K562 (cell line): ENCODE measurements at places on chromosomes 4 and X.
A peak's percentile ranks its signal among the peaks of the same experiment; 100 is the strongest.

DNA sequence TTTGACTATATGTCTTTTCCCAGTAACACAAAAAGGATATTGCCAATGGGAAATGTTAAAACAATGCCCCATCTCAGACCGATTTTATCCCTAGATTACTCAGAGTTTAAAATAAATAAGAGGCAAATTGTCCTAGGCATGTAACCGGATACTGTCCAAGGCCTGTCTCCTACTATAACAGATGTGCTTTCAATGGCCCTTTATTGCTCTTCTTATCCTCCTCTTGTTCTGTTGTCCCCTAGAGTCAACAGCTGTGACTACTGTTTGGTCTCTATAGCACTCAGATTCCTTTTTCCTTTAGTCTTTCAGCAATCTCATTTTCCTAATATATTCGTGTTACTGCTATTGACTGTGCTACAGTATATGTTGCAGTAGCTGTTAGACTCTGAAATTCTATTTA, 66.8 kb upstream of the PLS3 start:
- DNase-seq: no peak
- H3K27me3 ChIP-seq: no peaks in the 10 kb centered on the region
- no peaks in the 10 kb centered on the region for H3K4me1 ChIP-seq
- no peak overlapping the region for H3K27ac ChIP-seq

- no peaks in the 10 kb centered on the region for H3K27me3 ChIP-seq
- peak; percentile 7 for DNase-seq
- H3K36me3 ChIP-seq: no peaks in the 10 kb centered on the region
- H3K4me1 ChIP-seq: no peaks in the 10 kb centered on the region
- H3K27ac ChIP-seq: no peak overlapping the region
Observed at GRCh38 chr4:13640149-13640940, 12.8 kb upstream of the BOD1L1 start.

DNA sequence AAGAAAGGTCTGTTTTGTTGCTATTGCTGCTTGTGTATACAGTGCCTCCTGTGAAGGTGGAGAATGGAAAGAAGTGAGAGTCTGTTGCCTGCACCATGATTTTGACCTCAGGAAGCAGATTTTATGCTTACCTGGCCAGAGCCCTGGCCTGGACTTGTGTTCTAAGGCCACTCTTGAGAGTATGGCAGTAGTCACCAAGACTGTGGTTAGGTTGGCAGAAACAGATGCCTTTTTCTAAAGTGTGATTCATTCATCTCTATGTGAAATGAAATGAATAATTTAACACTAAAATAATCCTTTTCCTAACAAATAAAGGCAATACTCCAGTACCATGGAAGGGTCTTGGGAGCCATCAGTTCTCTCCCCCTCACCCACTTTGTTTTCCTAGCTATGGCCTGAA, 161.8 kb downstream of the DCLK2 start:
- peaks cover under 1% of the 10 kb centered on the region; the same call in 1 of the 2 replicates for H3K27me3 ChIP-seq
- no peak overlapping the region for H3K27ac ChIP-seq
- H3K4me3 ChIP-seq: no peak overlapping the region
- no peaks in the 10 kb centered on the region for H3K36me3 ChIP-seq
- H3K4me1 ChIP-seq: no peaks in the 10 kb centered on the region

DNA sequence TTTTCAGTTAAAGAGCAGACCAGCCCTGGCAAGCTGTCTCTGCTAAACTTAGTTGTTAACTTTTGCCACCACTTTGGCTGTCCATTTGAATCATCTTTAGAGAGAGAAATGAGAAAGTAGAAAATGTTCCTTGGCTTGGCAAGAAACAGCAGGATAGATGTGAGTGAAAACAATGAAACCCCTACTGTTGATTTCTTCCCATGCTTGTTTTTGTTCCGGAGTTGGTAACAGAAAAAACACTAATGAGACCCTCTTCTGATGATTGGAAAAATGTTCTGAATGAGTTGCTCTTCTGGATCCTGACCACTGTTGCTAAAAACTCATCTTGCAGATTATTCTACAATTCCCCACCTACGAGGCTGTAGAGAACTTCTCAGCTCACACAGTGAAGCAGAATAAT, 203.3 kb downstream of the MAPK10 start:
- no peak for DNase-seq
- H3K27me3 ChIP-seq: no peaks in the 10 kb centered on the region
- H3K4me1 ChIP-seq: no peaks in the 10 kb centered on the region

DNA sequence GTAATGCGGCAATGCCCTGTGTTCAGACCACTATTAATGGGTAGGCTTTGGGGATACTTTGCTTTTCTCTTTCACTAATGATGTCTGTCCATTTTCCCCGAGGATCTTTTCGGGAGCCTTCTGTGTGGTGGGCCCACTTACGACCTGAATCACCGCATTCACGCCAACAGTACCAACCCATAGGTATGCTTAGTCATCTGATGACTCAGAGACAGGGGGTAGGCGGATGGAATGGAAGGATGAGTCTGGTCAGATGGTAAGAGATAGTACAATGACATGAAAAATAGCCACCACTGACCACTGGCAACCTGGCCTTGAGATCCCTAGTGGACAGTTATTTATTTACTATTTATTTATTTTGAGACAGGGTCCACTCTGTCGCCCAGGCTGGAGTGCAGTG, 76.0 kb upstream of the DHRSX start:
- H3K4me1 ChIP-seq: no peaks in the 10 kb centered on the region
- H3K36me3 ChIP-seq: no peaks in the 10 kb centered on the region
- no peak overlapping the region for H3K27ac ChIP-seq

DNA sequence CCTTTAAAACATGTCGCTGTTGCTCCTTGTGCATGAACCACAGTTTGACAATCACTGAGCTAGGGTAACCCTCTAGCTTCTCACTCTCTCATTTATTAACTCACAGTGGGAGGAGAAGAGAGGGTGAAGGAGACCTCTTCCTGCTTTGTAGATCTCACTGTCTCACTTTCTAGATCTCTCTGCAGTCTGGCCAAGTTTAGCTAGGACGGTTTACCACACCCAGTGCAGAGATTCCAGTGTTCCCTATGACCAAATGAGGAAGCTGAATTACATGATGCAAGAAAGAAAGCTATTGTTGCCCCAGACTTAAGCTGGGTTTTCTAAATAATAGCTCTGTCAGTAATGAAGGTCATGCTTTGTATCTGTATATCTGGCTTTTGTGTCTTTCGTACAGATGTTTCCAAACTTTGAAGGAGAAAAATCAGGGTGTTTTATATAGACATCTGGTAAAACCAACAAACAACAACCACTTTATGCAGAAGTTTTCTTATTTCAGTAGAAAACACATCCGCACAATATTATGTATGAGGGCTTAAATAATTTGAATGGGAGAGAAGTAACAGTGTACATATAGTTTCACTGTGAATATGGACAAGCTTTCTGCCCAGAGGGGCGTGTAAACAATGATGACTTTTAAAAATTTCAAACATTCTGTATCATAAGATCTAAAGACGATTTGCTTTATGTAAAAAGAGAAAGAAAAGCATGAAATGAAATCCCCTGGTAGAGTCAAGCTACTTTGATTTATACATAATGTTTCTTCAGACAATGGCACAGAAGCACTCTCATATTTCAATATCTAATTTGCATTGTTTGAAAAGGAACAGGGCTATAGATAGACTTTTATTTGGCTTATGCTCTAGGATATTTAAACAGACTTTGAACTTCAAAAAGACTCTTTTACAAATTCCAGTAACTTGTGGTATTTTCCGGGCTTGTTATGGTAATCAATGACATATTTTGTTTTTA, 582.3 kb downstream of the FSTL5 start:
- H3K4me1 ChIP-seq: no peaks in the 10 kb centered on the region
- DNase-seq: no peak
- no peak overlapping the region for H3K4me3 ChIP-seq
- H3K36me3 ChIP-seq: no peaks in the 10 kb centered on the region

DNA sequence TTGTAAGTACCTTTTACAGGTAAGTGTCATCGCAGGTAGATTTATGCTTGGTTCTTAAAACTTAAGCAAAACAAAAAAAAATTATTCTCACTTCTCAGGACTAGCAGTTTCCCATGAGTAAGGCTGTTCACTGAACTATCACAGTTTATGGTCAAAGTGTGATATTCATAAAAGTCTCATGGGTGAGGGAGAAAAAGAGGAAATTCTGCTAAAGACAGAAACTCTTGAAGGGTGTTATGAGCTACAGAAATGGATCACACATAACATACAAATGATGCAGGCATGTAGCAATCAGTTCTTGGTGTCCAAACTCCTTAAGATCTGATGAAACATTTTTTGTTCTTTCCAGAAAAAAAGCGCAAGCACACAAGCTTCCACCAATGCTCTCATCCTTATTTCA, 8.5 kb downstream of the RAB9A start:
- H3K4me3 ChIP-seq: no peak overlapping the region
- peaks cover 4% of the 10 kb centered on the region for H3K4me1 ChIP-seq
- no peaks in the 10 kb centered on the region for H3K27me3 ChIP-seq
- peaks cover 20% of the 10 kb centered on the region; the same call in 1 of the 3 replicates for H3K36me3 ChIP-seq
- no peak for DNase-seq

GRCh38 chr4:34417160-34417559, 1827.2 kb downstream of the ARAP2 start:
- H3K4me3 ChIP-seq: no peak overlapping the region
- H3K27ac ChIP-seq: no peak overlapping the region
- H3K27me3 ChIP-seq: no peaks in the 10 kb centered on the region
- DNase-seq: no peak

DNA sequence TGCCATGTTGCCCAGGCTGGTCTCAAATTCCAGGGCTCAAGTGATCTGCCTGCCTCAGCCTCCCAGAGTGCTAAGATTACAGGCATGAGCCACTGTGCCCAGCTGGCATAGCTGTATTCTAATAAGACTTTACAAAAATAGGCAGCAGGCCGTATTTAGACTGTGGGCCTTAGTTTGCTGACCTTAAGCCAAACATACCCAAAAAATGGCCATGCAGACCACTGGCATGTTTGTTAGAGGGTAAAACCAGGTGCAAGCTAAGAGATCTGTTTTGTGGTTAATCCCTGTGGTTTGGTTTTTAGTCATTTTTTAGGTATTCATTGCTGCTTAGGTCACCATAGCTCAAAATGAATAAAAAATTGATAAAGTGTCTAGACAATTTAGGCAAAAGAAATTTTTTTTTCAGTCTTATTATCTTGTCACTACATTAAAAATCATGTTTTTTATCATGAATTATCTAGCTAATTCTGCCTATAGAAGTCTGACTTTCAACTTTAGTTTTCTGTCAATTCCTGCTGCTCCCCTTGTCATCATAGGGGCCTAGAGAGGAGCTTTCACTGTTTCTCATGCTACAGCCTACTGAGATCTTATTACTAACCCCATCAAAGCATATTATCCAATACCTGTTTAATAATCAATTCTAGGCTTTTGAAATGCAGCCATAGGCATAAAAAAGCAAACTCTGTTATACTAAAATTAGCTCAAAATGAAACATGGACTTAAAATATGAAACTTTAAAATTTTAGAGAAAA, 7.5 kb upstream of the SPINK2 start:
- no peaks in the 10 kb centered on the region for H3K4me1 ChIP-seq
- no peak overlapping the region for H3K4me3 ChIP-seq
- H3K27me3 ChIP-seq: peaks cover 13% of the 10 kb centered on the region
- DNase-seq: no peak
- no peaks in the 10 kb centered on the region for H3K36me3 ChIP-seq

- no peak overlapping the region for H3K27ac ChIP-seq
- H3K36me3 ChIP-seq: no peaks in the 10 kb centered on the region
- DNase-seq: no peak
- no peaks in the 10 kb centered on the region for H3K4me1 ChIP-seq
- H3K4me3 ChIP-seq: no peak overlapping the region
Observed at GRCh38 chr4:85509882-85510631, 35.1 kb downstream of the ARHGAP24 start.

DNA sequence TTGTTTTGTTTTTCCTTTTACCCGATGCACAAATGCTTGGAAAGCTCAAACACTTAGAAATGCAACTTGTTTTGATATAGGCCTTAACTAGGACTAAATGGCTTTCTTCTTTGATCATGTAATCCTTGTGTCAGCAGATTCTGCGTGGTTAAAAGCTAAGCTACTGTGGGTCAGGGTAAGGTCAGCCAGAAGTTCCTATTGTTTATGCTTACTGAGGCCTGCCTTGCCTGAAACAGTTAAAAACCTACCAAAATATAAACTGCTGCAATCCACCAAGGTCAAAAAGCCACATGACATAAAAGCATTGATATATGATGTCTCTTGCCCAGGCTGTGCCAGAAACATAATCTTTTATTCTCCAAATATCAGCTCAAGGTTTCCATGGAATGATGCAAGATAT, 223.4 kb downstream of the FAM47B start:
- no peak overlapping the region for H3K4me3 ChIP-seq
- H3K4me1 ChIP-seq: no peaks in the 10 kb centered on the region
- no peaks in the 10 kb centered on the region for H3K36me3 ChIP-seq
- no peaks in the 10 kb centered on the region for H3K27me3 ChIP-seq
- DNase-seq: no peak

GRCh38 chr4:172750910-172751309, 417.7 kb upstream of the GALNT7 start:
- H3K27ac ChIP-seq: no peak overlapping the region
- no peaks in the 10 kb centered on the region for H3K36me3 ChIP-seq
- no peak for DNase-seq
- no peaks in the 10 kb centered on the region for H3K27me3 ChIP-seq

DNA sequence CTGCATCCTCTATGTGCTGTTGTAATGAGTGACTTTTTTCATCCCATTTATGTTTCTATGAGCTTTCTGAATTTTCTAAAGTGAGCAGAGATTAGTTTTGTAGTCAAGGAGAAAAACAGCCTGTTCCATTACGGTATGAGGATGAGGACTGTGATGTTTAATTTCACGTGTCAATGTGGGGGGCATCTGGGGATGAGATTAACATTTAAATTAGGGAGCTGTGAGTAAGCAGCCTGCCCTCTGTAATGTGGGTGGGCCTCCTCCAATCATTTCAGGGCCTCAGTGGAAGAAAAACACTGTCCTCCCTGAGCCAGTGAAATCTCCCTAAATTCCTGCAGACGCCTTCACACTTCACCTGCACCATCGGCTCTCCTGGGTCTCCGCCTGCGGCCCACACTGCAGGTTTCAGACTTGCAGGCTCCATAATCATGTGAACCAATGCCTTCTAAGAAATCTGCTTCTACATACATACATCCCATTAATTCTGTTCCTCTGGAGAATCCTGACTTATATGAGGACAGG, 121.7 kb downstream of the AFAP1 start:
- no peak overlapping the region for H3K4me3 ChIP-seq
- DNase-seq: no peak
- no peaks in the 10 kb centered on the region for H3K4me1 ChIP-seq
- no peak overlapping the region for H3K27ac ChIP-seq
- peaks cover 46% of the 10 kb centered on the region for H3K27me3 ChIP-seq
- H3K36me3 ChIP-seq: no peaks in the 10 kb centered on the region

- no peak for DNase-seq
- no peak overlapping the region for H3K4me3 ChIP-seq
- no peaks in the 10 kb centered on the region for H3K36me3 ChIP-seq
- H3K27ac ChIP-seq: no peak overlapping the region
Observed at GRCh38 chr4:123345137-123345934, 51.3 kb upstream of the SPRY1 start.

- H3K27ac ChIP-seq: no peak overlapping the region
- H3K4me1 ChIP-seq: no peaks in the 10 kb centered on the region
- no peaks in the 10 kb centered on the region for H3K36me3 ChIP-seq
- H3K27me3 ChIP-seq: no peaks in the 10 kb centered on the region
- DNase-seq: no peak
Observed at GRCh38 chr4:133493776-133494175, 344.7 kb downstream of the PCDH10 start.

- no peak overlapping the region for H3K4me3 ChIP-seq
- no peak overlapping the region for H3K27ac ChIP-seq
- no peak for DNase-seq
- peaks cover 6% of the 10 kb centered on the region; the same call in 1 of the 3 replicates for H3K27me3 ChIP-seq
Observed at GRCh38 chr4:140315019-140315418, 58.4 kb upstream of the SCOC start.
